H9 (cell line): ENCODE measurements at places on chromosomes 2 and 18. TPM values are rescaled to one million over a fixed set of nuclear protein-coding genes. Genes with fewer than 3 reads are reported as not detected.

Gene UGT1A3
- total RNA-seq: not detected in 2 replicates

Gene G6PC2
- not detected in 2 replicates for total RNA-seq

Gene NT5C1B
- total RNA-seq: not detected in 2 replicates

Gene IL36RN
- total RNA-seq: not detected in 2 replicates

Gene TMEM37
- total RNA-seq: 4.2 and 4.8 TPM in 2 replicates

Gene RIOK3
- 30.8 and 34.6 TPM in 2 replicates for total RNA-seq

DNA sequence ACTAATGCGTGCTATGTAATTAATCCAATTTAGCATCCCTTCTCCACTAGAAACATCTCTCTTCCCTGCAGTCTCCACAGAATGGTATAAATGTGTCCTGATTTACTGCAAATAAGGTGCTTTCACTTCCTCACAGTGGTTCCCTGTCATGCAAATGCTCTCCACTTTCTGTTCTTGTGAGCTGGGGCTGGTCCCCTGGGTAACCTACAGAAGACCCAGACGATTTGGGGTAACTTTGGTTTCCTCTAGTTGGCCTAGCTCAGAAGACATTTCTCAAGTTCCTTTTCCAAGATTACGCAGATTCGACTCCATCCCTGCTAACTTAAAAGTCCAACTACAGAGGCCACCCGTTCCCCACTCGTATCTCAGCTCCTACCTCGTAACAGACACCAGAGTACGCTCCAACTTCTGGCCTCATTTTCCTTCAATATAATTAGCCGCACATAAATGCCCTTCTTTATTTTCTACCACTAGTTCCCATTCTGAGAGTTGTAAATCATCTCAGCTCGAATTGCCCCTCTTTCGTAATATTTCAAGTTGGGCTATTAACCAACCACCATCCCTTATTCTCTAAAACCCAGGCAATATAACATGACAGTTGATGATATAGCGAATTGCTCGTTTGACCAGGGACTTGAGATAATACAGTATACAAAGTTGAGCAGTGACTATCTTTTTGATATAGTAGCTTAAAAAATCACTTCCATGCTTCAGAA is 28.8 kb upstream of the NEDD4L start:
- no peak for DNase-seq

DNA sequence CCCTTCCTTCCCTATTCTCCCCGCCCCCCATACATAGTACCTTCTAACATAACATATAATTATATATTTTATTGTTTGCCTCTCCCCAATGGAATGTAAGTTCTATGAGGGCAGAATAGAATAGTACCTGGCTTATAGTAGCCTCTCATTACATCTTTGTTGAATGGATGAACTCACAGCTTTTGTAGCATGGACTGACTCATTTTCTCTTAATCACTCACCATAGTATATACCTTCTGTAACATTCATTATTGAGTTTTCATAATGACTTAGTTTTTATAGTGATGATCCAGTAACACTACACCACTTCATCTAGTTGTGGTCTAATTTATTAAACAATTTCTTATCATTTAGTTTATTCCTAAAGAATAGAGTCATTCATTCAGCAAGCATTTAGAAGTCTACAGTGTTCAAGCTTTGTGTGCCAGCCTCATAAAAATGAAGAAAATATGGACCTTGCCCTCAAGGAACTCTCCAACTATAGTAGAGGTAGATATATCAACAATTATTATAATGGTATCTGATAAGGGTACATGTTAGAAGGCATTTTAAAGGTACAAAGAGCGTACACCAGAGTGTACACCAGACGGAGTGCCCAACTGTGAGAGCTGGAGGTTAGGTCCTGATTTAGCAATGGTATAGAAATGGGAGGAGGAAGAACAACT is 31.1 kb downstream of the NCOA1 start:
- DNase-seq: no peak

GRCh38 chr2:33420726-33421125 is 55.7 kb upstream of the RASGRP3 start:
- no peak for DNase-seq
